ENCODE measurements at places on chromosomes 13 and 19.

DNA sequence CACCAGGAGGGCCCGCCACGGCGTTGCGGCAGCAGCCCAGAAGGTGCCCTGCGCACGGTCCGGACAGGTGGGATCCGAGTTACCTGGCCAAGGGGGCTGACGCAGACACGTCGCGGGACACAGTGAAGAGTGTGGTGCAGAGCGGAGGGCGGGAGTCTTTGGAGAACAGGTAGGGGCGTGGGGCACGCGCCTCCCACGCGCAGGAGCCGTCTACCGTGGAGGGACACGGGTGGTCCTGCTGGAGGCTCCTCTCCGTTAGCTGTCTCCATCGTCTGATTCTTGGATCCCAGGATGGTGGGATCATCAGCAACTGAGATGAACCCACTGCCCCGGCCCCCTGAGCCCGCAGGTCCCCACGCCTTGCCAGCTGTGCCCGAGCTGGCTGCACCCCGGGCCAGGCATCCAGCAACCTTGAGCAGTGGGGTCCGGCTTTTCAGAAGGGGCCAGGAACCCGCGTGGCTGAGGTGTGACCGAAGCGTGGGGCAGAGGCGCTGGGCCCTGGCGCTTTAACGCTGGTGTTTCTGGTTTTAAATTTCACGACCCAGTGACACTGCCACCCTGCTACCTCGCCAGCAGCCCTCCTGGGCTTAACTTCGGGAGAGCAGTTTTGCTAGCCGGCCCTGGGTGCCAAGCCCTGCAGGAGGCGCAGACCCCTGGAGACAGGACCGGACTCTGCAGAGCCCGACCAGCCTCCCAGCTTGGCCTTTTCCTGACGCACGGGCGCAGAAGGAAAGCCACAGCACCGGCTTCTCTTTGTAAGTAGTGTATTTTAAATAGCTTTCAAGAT lies 7.3 kb downstream of the FGF22 start:
- no peak for DNase-seq

DNA sequence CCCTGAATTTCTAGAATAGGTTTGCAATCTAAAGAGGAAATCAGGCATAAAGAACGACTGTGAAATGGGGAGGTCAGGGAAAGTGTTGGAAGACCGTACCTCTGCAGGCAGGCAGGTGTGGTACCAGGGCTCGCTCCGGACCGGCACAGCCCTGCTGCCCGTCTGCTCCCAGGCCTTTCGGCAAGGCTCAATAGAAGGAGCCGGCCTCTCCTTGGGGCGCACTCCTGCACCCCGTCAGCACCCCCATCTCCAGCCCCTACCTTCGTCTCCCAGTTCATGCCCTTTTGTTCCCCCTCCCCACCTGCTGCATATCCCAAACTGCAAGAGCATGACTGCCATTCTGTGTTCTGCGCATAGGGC lies 139.8 kb upstream of the SOX1 start:
- no peak for DNase-seq

- DNase-seq = no peak
Observed at GRCh38 chr13:74388626-74389025, 254.4 kb upstream of the KLF12 start.

- DNase-seq = no peak
Observed at GRCh38 chr13:40428354-40428753, 238.1 kb downstream of the FOXO1 start.

DNA sequence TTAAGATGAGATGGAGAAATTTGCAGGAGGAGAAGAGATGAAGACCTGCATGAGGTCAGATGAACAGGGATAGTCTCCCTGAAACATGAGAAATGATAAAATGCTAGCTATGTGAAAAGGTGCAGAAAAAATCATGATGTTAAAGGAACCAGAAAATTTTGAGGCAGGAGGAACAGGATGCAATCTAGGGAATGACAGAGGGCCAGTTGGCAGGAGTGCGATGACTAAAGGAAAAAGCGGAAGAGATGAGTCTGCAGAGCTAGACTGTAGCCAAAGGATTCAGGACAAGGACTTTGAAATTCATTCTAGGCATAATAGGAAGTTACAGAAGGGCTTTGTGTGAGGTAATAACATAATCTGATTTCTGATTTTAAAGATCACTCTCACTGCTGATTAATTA lies 77.9 kb downstream of the TRPC4 start:
- DNase-seq = no peak

- DNase-seq = no peak
Observed at GRCh38 chr13:93147946-93148345, 78.7 kb upstream of the GPC6 start.

DNA sequence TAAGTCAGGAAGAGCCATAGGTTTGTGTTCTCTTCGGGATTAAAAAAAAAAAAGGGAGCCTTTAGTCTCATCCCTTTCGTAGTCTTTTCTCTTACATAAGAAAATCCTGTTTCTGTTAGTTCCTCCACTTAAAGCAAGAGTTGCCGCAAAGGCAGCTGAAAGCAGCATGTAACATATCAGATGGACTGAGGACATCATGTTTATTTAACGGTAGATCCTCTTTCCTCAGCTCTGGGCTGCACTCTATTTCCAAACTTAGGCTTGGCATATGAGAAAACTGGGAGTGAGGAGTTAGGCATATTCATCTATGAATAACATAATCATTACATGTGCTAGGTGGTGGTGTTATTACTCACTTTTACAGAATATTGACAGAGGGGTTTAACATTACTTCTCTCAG lies 391.2 kb downstream of the KLF12 start:
- no peak for DNase-seq

DNA sequence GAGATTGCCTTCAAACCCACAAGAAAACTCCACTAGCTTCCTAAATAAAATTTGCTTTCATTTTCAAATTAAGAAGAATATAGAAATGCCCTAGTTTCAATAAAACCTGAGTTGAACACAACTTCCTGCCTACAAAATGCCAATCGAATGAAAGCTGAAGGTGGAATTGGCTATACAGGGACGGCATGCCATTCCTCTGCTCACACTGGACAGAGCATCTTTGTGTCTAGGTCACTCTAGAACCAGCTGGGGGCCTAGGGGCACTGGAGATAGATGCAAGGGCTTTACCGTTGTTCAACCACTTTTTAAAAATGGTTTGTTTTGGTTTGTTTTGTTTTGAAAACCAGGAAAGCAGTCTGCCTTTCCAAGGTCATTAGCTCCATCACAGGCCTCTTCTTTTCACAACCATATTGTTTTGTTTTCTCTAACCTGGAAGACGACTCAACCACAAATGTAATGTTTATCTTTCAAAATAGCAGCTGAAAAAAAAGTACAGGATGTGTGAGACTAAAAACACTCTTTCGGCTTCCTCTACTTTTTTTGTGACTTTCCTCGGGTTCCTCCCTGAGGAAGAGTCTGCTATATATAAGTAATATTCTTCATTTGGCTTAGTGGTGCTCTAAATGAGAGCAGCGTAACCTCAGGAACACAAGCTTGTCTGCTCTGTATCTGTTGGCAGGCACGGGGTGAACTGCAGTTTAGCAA lies 11.9 kb upstream of the ITM2B start:
- DNase-seq = no peak

GRCh38 chr19:17646441-17646840 lies 41.7 kb downstream of the UNC13A start:
- DNase-seq = no peak

DNA sequence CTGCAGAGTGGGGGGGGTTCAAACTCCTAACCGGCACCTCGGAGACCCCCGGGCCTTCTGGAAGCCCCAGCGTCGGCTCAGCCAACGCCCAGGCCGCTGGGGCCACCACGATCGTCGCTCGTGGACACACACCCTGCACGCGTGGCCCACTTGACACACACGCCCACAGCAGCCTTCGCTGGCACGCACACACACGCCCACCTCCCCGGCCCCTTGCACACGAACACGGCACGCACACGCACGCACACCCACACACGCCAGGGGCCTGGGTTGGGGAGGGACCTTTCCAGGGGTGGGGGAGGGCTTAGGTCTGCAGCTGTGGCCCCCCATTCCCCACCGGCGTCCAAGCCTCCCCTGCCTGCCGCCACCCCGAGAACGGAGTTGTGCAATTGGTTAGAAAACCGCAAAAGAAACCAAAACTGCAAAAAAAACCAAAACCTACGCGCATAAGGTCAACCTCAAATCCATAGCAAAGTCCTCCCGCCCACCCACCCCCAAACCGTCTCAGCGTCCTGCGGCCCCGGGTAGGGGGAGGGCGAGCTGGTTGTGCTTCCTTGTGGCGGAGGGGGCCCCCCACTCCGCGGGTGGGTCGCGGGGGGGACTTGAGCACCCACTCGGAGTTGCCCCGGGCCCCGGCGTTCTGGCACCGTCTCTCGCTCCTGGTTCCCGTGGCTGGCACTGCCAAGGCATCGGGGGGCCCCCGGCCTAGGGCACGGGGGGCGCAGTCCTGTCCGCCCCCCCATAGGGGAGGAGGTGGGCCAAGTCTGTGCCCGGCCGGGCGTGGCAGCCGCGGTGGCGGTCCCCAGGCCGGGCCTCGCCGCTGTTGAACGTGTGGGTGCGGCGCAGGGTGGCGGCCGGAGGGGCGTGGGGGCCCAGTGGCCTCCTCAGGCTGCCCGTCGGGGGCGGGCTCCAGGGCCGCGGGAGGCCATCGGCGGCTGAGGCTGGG lies 3.3 kb upstream of the LRG1 start:
- no peak for DNase-seq

DNA sequence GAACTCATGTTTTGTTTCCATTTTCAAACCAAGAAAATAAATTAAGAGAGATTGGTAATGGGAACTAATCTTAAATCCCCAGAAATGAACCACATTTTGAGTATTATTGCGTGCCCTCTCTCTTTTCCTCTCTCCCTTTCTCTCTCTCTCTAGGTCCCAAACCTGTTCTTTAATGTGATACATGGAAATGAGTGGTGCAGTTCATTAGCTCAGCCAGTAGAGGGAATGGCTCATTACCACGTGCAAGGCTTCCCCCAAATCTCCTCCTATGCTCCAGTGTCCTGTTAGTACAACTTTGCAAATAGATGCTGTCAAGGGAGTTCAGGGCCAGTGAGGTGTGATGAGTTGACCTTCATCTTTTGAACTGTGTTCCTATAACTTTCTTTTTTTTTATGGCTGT lies 178.4 kb downstream of the FGF9 start:
- DNase-seq = no peak

DNA sequence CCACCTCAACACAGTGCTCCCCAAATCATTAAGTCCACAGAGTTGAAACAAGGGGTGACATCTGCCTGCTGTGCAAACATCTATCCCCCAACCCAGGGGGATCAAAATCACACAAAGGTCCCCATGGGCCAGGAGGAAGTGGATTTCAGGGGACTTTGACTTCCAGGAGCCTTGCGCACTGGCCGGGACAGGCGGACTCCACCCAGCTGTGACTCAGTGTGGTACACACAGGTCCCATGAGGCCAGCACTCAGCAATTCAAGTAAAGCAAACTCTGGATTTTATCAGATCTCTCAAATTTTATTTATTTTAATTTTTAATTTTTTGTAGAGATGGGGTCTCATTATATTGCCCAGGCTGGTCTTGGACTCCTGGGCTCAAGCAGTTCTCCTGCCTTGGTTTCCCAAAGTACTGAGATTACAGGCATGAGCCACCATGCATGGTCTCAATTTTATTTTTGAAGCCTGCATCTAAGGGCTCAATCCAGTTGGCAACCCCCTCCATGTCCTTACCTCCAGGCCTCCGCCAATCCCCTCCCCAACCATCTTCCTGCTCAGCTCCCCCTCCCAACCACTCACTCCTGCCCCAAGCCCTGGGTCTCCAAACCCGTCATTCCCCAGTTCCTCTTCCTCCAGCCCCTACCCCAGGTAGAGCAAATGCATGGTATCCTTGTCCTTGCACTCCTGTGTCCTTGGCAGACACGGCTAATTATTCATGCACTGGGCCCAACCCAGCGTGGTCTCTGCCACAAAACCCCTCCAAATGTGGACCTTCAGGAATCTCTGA lies 18.2 kb downstream of the ARHGAP33 start:
- no peak for DNase-seq

DNA sequence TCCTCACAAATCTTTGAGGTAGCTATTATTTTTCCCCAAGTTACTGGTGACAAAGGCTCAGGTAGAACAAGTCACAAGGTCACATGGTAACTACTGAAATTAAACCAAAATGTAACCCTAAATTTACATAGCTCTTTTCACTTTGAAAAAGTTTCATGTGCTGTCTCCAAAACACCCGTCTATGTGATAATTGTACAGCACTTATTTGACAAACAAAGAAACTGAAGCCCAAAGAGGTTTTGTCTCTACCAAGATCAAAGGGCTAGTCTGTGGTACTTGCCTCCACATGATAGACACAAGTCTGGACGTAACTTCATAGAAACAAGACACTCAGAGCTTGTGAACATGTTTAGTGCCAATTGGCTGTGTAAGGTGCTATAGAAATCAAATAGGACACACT lies 108.3 kb downstream of the SACS start:
- DNase-seq = no peak

DNA sequence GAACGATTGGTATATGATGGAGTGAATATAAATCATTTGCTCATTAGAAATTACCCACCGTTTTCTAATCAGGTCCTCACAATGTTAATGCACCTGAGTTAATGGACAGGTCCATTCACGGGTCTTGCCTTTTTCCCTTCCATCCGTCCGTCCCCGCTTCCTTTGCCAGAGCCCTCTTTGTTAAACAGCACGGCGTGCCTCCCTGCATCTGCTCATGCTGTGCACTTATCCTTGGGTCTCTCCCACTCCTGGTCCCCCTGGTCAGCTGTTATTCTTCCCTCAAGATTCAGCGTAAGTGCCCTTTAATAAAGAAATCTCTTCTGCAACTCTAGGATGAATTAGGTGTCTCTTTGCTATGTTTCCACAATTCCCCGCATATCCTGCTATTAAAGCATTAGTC lies 324.5 kb downstream of the DNAJC15 start:
- no peak for DNase-seq

GRCh38 chr19:18503971-18504885 lies 17.6 kb downstream of the ELL start:
- no peak for DNase-seq
